ENCODE measurements at places on chromosomes 5 and 9.

DNA sequence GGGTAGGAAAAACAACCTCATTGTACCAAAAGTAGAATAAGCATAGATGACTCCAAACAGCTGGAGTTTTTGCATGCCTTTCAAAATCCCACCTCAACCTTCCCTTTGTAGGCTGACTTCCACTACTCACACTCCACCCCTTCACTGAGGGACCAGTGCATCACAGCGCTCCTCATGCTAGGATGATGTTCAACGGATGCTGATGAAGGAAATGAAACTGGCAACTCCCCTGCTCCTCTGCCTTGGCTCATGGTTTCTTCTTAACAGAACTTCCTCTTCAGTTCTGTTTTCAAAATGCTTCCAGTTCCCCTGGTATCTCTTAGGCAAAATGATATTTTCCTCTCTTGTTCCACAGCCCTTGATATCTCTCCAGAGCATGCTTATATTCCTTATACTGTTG lies 29.0 kb downstream of the LIFR start:
- no peak for DNase-seq

DNA sequence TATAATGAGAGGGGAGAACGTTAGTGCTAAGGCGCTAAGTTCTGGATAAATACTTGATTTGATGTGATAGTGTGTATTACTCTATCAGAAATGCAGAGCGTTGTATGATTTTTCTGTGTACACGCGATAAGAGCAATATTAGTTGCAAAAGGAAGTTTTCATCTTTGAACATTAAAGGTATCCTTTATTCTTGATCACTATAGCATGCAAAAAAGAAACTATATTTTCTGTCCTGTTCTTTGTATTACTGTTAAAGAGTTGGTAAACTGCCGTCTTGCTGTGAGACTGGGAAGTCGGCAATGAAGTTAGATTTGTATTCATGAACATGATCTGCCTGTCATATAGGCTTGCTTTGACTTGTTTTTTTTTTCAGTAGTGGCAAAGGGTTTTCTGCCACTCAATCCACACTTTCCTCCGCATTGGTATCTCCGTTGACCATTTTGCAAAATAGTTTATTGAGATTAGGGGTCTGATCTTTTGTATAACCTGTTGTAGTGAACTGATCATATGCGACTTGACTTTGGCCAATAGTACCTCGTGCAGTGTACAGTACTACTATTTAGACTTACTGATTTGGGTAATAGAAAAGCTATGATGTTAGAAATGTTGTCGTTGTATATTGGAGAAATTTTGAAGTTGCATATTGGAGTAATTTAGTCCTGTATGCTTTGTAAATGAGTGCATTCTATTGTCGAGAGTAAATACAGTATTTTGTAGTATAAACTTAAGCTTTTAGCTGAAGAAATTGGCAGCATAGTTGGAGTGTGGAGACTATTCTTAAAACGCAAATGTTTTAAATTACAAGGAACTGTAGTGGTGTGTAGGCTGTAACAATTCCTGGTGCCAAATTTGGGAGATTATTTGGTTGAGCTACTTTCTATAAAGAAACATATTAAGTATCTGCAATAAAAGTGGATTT lies 1.7 kb downstream of the DENND4C start:
- DNase-seq: no peak

DNA sequence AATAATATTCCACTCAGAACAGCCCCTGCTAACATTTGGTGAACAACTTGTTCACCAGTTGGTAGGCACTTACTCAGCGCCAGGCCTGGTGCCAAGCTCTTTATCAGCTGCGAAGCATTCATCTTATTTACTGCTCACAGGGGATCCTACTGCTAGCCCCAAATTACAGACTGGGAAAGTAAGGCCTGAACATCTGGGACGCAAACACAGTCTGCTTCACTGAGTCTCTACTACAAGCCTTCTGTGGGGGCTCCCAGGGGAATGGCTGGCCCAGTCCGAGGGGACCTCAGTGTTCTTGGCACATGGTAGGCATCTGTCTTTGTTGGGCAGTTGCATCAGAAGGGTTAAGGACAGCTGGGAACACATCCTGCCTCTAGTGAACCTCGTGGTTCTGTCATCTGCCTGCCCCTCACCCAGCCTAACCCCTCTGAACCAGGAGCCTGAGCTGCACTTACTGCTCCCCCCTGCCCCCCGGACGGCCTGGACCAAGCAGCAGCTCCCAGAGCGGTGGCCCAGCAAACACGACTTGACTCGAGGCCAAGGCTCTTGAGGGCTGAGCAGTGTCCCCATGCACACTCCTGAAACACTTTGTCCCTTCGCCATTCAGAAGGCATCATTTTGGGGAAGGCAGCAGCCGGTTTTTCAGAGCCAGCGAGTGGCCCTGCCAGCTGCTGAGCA lies at the start of gene PHYHD1:
PHYHD1 (plus strand) TSS at position 602 of the 678 bp plus-strand sequence. CDS start 1,342 bp downstream, outside the sequence.
- DNase-seq: no peak

DNA sequence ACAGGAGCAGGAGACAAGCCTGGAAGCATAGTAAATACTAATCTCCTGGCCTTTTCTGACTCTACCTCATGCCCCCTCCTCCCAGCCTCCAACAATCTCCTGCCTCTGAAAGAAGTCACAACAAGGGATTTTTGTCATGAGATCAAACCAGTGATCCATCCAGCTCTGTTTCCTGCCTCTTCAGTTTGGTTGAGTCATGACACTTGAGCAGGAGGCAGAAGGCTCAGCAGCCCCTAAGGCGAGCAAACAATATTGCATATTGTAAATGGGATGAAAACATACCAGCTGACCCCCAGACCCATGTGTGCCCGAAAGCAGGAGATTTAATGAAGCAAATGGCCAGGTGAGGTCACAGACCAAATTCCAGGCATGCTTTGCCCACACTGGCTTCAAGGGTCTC lies 272.8 kb downstream of the GAS1 start:
- DNase-seq: no peak

GRCh38 chr5:54332720-54333119 lies 22.3 kb upstream of the ARL15 start:
- DNase-seq: no peak

Measured in stimulated activated CD4-positive, alpha-beta T cell treated with anti-CD3 and anti-CD28 coated beads, TNF-alpha, amount 100 ng/mL, for 1 hour (primary cell).